ENCODE measurements at places on chromosomes 12 and 14.

DNA sequence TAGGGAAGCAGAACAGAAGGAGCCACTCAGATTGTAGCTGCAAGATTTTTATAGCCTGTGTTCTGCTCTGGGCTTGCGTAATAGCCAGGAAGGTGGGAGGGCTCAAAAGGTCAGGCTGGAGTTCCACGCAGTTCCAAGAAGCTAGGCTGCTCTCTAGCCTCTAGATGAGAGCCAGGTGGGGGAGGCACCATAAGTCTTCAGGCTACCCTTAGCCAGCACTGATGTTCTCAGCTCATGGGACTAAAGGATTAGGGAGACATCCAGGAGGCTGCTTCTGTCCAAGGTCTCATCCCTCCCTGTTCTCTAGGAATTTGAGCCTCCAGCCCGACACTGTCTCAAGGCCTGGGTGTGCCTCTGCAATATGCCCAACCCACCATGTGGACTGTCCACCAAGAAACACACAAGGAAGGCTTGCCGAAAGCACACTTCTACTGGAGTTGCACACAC is 1.7 kb downstream of the LMBR1L start:
- DNase-seq = no peak

DNA sequence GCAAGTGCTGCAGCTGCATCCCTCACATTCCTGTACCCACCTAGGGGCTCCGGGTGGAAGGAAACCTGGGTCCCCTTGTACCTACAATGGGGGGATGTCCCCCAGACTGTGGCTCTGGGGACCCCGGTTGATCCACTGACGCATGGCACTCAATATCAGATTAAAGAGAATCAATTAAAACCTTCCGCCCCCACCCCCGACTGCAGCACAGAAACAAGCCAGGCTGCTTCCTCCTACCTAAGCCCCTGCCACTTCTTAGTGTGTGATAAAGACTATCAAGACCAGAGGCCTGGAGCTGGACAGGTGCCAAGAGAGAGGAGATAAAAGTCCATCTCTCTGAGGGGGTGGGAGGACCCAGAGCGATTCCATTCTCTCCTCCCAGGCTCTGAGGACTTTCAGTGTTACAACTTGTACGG is 28.2 kb upstream of the RPLP0 start:
- no peak for DNase-seq

DNA sequence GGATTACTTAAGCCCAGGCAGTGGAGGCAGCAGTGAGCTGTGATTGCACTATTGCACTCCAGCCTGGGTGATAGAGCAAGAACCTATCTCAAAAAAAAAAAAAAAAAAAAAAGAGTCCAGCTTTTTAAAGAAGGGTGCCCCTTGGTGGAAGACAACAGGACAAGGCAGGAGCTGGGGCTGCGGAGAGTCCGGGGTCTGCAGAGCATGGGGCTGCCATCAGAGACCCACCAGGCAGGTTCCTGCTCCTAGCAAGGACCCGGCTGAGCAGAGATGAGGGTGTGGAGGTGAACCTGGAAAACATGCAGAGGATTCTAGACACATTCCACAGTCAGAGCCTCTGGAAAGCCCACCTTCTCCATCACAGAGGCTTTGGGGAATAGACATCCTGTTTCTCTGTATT is 21.0 kb upstream of the CIPC start:
- no peak for DNase-seq

GRCh38 chr14:65242732-65243134 is 140.4 kb upstream of the MAX start:
- DNase-seq = no peak

DNA sequence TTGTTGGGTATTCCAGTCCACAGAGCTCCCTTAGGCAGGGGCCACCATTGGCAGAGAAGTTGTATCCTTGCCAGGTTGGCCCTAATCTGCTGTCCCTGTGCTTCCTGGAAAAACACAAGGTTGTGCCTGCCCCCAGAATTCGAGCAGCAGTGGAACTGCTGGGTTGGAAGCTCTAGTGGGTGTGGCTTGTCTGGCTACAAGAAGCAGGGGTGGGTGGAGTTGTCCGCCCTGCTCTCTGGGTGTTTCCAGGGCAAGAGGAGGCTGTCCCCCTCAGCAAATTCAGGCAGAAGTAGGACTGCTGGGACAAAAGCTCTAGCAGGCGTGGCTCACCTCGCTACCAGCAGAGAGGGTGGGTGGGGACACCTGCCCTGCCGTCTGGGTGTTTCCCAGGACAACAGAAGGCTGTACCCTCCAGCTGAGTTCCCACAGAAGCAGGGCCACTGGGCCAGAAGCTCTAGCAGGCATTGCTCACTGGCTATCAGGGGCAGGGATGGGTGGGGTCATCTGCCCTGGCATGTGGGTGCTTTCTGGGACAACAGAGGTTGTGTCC is 72.8 kb upstream of the NPAS3 start:
- no peak for DNase-seq

Measured in stimulated activated CD4-positive, alpha-beta T cell treated with anti-CD3 and anti-CD28 coated beads, Interleukin-4, amount 100 ng/mL, for 24 hours (primary cell).